DMS153 (cell line): ENCODE measurements at places on chromosomes 6 and 20.
A peak's percentile ranks its signal among the peaks of the same experiment; 100 is the strongest.

DNA sequence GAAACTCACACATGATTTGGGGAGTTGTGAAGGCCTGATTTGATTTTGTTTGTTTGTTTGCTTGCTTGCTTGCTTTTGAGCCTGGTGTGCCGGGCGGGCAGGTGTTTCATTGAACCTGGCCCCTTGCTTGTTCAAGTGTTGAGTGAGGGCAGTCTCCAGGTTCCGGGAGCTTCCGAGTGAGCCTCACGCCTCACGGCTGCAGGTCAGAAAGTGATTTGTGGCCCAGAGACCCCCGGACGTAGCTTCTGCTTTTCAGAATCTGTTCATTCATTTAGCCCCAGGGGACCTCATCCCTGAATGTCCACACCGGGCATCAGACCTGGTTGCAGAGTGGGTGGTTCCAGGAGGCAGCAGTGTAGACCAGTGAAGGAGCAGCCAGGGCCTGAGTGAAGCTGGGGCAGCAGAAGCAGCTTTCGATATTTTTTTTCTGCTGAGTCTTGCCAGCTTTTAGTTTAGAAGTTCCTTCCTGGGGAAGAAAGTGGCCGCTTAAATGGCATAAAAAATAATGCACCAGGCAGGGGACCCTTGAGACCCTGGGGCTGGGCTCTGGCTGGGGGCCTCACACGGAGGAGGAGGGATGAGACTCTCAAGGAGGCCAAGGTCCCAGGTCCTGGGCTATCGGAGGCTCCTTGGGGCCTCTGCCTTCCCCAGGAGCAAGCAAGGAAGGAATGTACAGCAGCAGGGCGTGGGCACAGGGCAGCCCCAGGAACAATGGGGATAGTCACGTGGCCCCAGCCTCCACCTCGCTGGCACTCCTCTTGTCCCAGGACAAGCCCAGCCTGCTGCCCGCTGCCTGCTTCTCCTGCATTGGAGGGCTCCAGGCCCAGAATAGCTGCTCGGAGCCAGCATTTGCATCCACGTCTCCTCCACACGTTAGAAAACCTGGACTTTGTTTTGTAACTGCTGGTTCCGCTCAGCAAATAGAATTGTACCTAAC is 89.2 kb upstream of the BHLHE23 start:
- DNase-seq: no peak

- DNase-seq: no peak
These were observed 174.6 kb downstream of the UBE3D start for GRCh38 chr6:82891076-82891475.

DNA sequence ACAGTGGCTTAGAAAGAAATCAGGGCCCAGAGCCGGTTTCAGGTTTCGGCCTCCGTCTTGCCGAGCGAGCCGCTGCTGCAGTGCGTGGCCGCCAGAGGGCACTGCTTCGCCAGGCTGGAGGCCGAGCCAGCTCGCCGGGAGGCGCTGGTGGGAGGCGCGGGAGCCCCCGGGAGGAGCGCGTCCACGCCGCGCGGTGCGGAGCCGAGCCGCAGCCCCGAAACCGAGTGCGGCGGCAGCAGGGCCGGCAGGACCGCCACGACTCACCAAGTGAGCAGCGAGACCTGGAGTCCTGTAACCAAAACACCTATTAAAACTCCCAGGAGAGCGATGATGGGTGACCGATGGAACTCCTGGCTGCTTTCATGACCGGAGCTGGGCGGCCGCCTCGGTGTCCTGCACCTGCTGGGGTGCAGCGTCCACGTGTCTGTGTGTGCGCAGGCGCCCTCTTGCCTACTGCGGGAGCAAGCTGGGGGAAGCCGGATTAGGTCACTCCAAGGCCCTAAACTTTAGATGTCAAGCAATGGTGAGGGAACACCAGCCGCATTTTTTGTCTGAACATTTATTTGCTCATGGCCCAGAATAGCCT is 186.9 kb upstream of the UST start:
- DNase-seq: peak; percentile 48

GRCh38 chr6:107624541-107624940 is 134.6 kb downstream of the SOBP start:
- DNase-seq: no peak

GRCh38 chr6:44247338-44248302 is 719 bp downstream of the HSP90AB1 start:
- no peak for DNase-seq

DNA sequence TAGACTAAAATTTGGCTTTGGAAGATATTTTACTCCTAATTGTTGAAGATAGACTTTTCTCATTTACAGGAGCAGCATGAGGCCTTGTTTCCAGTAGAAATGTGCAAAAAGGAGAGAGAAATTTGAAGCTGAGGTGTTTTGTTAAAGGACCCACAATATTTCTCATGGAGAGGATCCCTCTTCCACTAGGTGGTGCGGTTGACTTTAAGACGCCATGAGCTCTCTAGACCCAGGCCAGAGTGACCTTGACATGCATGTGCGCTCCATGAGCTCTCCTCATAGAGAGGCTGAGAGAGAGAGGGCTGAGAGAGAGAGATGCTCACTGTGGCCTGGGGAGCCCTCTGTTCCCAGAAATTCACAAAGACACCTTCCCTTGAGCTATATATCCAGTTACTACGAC is 861.2 kb upstream of the EYS start:
- DNase-seq: no peak

- DNase-seq: no peak
These were observed 1395.9 kb downstream of the EPHA7 start for GRCh38 chr6:92023410-92023966.

DNA sequence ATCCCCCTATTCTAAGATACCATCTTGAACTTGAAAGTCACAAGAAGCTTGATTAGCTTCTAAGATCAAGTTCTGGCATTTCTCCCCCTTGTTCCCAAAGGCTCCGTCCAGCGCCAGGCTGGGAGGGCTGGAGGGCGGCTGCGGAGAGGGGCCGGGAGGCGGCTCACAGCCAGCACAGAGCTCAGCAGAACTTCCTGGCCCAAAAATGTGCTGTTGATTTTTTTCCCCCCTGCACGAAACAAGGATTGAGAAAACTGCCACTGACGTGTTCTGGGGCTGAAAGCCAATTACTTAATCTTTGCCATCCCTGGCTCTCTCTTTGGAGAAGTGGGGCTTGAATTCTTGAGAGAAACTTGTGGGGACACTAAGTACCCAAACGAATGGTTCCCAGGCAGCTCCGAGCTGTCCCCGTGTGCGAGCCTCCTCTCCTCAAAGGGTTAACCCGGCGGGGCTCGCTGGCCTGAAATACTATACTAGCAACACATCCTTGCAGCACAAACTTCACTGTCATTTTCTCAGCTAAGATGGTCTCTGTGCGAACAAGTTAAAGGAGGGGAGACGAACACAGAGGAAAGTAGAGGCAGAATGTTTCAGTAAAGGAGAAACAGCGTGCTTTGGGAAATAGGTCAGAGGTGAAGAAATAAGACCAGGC is 452 bp downstream of the TRAF3IP2 start:
- DNase-seq: no peak

GRCh38 chr20:13336308-13337089 is 115.4 kb downstream of the ISM1 start:
- DNase-seq: no peak

- DNase-seq: no peak
These were observed 16.2 kb upstream of the FRMD1 start for GRCh38 chr6:168095171-168095691.

DNA sequence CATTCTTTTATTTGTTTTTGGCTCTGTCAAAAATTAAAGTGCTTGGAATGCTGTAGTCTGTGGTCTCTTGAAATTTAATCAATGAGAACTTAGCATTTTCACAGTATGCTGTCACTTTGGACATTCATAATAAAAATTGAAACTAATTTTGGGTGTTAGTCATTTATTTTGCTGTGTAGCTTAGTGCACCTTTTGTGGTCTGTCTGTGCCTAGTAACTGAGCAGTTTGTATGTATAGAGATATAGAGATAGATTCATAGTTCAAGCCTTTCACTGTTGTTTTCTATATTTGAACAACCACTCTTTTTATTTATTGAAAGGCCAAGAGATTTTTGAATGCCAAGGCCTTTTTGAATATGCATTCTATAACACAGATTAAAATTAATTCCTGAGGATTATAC is 86.4 kb upstream of the TIAM2 start:
- DNase-seq: no peak

- DNase-seq: peak; percentile 66
These were observed 12.9 kb upstream of the ARMC2 start for GRCh38 chr6:108835218-108835850.

GRCh38 chr20:16842486-16843120 is 94.4 kb downstream of the OTOR start:
- no peak for DNase-seq

DNA sequence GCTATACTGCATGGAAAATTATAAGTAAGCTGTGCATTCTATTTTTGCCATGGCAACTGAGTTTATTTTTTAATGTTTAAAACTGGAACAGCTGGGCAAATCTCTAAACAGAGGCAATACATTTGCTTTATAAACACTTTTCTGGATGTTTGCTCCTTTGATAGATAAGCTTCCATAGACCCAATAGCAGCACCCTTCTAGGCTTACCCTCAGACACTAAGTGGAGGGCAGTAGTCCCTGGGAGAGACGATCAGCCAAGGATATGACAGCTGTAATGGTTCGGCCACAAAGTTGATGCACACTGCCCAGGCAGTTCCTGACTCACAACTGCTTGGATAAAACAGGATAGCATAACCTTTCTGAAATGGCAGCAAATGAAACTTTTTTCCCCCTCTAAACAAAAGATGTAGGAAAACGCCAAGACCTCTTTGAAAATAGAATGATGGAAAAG is 8.5 kb upstream of the MRPS10 start:
- no peak for DNase-seq

- DNase-seq: no peak
These were observed 108.2 kb downstream of the KIF6 start for GRCh38 chr6:39617026-39617425.

GRCh38 chr6:100257793-100258395 is 206.8 kb downstream of the SIM1 start:
- peak; percentile 31 for DNase-seq

DNA sequence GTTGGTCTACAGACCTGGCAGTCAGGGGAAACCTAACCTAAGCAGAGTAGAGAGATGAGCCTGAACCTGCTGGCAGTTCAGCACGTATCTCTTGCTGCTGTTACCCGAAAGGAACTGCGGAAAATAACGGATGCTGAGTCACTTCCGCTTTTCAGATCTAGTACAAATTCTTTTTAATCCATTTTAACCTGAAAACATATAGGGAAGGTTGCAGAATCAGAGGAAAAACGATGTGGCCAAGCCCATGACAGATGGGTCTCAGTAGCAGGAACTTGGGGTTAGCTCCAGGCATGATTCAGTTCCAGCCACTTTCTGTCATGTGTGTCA is 351.9 kb upstream of the PRND start:
- DNase-seq: no peak

DNA sequence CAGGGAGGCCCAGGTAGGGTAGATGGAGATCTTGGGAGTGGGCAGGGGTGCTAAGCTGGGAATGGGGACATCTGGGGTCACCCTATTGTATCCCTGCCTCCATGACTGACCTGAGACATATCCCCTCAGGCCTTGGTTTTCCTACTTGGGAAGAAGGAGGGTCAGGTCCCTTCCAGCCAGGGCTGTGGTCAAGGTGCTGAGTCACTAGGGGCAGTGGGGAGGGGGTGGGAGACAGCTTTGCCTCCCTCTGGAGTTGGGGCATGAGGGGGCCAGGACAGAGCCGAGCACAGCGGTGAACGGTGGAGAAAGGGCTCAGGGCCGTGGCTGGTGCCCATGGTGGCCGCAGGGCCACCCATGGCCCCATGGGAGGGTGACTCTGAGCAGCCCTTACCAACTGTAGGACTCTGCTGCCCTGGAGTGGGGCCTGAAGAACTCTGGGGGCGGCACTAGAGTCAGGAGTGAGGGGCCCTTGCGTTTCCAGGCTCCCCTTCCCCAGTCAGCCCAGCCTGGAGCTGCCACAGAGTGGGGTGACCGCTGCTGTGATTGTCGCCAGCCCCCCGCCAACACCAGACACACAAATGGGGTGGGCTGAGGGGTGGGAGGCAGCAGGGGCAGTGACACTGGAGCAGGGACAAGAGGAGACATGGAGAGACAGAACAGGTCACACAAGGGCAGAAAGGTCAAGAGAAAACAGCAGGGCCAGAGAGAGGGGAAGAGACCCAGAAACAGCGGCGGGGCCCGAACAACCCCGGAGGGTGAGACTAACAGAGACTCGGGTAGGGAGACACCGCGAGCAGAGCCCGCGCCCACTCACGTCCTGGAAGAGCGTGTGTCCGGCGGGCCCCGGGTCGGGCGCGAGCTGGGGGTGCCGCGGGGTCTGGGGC is 576 bp downstream of the NECAB3 start:
- no peak for DNase-seq

- DNase-seq: no peak
These were observed 176.0 kb downstream of the SASH1 start for GRCh38 chr6:148518511-148519156.

GRCh38 chr6:25401711-25402110 is 122.5 kb downstream of the CARMIL1 start:
- DNase-seq: no peak

- no peak for DNase-seq
These were observed 26.2 kb upstream of the SLC35D3 start for GRCh38 chr6:136895901-136896300.

DNA sequence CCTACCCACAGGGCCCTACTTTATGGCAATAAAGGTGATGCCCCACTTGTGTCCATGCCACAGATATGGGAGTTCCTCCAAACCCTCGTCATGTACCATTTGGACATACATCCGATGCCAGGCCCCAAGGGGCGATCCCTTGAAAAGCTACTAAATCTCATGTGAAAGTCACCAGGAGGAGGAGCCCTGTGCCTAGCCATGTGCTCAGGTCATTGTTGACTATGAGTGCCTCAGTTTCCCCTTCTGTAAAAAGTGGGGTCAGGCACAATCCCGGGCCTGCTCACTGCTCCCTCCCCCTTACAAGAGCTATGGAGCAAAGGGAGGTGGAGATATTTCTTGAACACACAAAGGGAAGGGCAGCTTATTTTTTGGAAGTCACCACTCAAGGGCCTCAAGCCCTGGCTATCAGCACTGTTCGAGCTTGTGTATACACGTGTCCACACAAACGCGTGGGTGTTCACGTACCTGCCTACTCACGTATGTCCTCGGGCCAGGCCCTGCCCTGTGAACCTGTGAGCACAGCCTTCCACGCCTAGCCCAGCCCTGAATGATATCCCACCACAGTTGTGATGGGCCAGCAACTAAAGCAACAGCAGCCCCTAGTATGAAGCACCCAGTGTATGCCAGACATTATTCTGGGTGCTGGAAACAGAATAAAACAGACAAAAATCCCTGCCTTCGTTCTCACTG is 1.9 kb downstream of the ACTL10 start:
- DNase-seq: no peak
